Right ventricle myocardium inferior (tissue), 1 donor: ENCODE measurements at places on chromosomes 16 and 17.

GRCh38 chr16:58307583-58308312, 12.9 kb upstream of the PRSS54 start:
- DNase-seq: no peak

DNA sequence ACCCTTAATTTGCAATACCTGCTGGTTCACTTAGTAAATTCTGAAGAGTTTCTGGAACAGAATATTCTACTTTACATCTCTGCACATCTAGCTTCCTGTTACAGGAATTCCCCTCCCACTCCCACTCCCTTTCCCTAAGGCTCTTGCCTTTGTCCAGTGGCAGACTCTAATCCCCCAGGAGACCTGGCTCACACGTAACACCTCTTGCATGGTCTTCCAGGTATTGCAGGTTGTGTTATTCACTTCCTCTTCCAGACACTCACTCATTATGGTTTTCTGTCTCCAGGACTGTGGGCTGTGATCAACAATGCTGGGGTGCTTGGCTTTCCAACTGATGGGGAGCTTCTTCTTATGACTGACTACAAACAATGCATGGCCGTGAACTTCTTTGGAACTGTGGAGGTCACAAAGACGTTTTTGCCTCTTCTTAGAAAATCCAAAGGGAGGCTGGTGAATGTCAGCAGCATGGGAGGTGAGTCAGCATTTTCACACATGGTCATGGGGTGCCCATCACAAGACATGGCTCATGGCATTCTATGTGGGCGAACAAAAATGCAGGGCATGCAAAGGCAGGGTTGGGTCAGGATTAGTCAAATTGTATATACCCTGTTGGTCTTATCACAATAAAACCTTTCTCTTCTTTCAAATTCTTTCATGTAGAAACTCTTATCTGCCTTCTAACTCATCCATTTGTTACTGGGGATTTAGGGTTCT, 35.8 kb downstream of the HSD17B2 start:
- no peak for DNase-seq

DNA sequence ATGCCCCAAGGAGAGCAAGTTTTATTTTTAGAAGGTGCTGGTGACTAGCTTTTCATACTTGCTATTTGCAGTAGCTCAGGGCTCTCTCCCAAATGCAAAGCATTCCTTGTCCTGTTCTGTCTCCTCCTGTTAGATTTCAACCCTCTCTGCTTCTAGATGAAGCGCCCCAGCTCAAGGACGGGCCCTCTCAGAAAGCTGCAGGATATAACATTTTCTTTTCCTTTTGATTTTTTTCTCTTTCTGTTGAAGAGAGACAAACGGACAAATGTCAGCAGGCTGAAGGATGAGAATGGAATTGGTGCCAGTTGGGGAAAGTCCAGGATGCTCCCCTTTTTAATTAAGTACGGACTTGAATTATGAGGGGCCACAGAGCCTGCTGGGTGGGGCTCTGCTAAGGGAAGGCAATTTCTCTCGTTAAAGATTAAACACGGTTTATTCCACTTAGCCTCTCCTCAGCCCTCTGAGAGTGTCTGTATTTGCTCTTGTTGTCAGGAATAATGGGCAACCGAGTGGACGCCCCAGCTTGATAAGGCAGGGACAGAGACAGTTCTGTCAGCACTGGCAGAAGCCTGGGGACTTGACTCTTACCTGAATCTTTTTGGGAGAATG, 6.2 kb upstream of the ETV4 start:
- DNase-seq: no peak

DNA sequence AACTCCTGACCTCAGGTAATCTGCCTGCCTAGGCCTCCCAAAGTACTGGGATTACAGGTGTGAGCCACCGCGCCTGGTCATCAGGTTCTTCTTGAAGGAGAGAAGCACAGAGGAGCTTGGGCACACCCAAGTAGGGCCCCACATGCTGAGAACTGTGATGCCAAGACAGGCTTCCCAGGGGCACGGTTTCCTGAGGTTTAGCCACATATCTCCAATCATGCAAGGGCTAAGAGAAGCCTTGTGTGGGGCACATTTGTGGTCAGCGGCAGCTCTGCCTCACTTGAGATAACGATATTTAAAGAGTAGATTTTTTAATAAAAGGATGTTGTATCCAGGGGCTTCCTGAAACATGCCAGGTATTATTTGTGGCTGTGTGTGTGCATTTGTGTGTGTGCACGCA, 46.9 kb downstream of the CUEDC1 start:
- no peak for DNase-seq

GRCh38 chr16:88349903-88350900, 32.6 kb upstream of the ZNF469 start:
- no peak for DNase-seq

DNA sequence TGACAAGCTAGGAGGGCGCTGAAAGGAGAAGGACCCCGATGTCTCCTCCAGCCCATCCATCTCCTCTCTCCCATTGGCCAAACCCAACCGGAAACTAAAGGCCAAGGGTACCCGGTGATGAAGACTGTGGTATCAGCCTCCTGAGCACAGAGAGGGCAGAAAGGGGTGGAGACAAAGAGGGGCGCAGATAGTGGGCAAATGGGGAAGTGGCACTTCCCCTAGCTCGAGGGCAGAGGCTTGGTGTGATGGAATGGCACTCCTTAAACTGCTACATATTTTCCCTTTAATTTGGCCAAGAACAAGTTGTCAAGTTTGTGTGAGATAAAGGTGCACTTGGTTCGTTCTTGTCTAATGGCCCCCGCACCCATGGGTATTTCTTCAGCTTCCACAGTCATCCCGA, 27.8 kb downstream of the IL4R start:
- DNase-seq: no peak
